ENCODE measurements at places on chromosomes 5 and 9.

DNA sequence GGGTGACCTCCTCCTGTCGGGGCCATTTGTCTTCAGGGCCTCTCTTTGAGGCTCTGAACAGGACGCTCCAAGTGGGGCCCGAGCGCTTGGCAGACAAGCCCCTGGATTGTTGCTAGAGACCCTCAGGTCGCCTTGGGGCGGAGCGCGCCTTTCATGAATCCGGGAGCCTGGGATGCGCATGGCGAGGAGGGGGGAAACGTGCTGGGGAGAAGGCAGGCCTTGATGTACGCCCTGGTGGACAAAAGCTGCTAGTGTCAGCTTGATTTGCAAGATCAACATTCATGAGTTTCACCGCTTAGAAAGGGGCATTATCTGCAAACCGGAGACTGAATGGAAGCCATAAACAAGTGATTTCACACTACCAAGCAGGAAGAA, 226.3 kb downstream of the SMARCA2 start:
- no peak for DNase-seq

GRCh38 chr5:160097991-160098390, 21.3 kb downstream of the PWWP2A start:
- DNase-seq = no peak

GRCh38 chr9:127561491-127562278, 50.4 kb upstream of the STXBP1 start:
- no peak for DNase-seq

DNA sequence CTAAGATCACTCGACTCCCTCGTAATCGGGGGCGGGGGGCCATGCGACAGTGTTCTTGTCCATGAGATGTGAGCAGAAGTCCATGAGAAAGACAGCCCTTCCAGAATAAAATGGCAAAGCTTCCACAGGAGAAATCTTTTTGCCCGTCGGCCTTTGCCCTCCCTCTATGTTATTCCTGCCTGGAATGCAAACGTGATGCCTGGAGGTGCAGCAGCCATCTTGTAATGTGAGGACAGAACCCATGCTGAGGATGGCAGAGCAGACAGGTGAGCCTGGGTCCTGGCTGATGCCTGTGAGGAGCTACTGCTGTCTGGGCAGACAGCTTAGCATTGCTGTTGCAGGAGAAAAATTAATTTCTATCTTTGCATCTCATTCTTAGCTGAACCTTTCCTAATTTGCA, 17.2 kb downstream of the MED10 start:
- DNase-seq = no peak

- DNase-seq = no peak
These were observed 62.9 kb downstream of the INSL6 start for GRCh38 chr9:5122516-5122915.

GRCh38 chr9:96522366-96522765, 72.4 kb downstream of the HABP4 start:
- no peak for DNase-seq

DNA sequence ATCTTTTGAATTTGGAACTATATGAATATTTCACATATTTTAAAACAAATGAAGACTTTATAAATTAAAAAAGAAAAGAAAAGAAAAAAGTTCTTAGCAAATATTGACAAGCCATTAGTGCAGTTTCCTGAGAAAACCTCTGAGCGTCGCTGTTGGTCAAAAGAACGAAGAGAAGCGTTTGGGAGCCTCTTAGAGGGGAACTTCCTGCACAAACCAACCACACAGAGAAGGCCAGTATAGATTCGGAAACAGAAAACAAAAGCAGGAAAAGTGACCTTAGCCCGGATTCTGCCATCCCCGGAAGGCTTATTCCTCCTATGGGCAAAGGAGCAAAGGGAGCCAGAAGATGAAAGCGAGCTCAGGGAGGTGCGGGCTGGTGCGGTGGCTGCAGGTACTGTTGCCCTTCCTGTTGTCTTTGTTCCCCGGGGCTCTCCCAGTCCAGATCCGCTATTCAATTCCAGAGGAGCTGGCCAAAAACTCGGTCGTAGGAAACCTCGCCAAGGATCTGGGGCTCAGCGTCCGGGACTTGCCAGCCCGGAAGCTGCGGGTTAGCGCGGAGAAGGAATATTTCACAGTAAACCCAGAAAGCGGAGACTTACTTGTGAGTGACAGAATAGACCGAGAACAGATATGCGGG, at the start of gene PCDHGB2:
Gene PCDHGB2 (plus strand): TSS at position 205 of the 637 bp plus-strand sequence. CDS start 142 bp downstream, at position 347.
- DNase-seq = no peak

- DNase-seq = no peak
These were observed 14.3 kb downstream of the KDM3B start for GRCh38 chr5:138366632-138367382.

DNA sequence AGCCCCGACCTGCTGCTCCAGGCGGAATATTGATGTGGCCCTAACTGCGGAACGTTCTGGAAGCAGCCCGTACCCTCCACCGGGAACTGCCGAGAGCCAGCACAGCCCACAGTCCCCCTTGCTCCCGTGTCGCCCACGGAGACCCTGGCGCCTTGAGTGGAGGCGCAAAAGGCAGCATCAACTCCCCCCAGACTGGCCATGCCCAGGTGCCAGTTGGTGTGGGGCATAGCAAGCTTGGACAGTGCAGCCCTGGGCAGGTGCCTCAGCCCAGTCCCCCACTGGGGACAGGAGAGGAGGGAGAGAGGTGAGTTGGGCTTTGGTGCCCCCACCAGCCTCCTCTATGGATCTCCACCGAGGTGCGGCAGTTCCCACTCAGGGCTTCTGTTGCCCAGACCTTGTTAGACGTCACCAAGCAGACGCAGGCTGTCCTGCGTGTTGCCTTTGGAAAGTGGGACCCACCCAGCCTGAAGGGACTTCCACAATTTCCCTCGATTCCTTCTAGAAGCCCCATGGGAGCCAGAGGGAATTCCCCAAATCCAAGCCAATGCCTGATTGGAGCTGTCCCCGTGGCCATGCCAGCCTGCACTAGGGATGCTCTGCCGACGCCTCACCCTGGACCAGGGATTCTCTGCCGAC, 19.8 kb upstream of the NRARP start:
- no peak for DNase-seq

- no peak for DNase-seq
These were observed 283.9 kb downstream of the PBX3 start for GRCh38 chr9:126031116-126031515.

GRCh38 chr5:58875599-58875998, 292.7 kb downstream of the RAB3C start:
- DNase-seq = no peak

DNA sequence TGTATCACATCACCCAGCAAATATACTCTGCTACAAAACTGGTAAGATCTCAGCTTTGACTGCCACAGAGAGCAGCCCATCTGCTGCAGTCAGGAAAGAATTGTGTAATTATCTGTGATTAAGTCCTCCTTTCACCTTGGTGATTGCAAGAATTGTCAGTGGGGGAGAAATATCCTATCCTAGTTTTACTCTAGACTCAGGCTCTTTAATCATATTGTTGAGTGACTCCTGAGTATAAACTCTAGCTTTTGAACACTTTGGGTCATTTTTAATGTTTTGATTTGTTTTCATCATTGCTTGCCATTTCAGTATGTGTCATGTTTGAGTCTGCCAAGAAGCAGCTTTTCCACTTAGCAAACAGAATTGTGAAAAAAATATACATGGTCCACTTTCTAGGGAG, 32.1 kb downstream of the VCAN start:
- DNase-seq = no peak

DNA sequence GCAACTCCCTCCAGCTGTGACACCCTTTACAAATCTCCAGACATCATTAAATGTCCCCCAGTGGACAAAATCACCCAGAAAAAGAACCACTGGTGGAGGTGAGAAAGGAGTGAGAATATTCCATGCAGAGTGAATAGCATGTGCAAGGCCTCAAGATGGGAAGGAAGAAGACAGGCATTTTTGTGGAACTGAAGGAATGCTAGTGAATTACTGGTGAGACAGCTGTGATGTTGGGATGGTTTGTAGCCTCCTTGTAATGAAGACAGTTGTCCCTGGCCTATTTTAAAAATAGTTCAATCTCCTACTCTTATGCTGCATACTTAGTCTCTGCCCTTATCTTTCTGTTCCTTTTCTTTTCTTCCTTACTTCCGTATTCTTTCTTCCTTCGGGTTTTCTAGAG, 124.9 kb upstream of the RPS23 start:
- DNase-seq = no peak

DNA sequence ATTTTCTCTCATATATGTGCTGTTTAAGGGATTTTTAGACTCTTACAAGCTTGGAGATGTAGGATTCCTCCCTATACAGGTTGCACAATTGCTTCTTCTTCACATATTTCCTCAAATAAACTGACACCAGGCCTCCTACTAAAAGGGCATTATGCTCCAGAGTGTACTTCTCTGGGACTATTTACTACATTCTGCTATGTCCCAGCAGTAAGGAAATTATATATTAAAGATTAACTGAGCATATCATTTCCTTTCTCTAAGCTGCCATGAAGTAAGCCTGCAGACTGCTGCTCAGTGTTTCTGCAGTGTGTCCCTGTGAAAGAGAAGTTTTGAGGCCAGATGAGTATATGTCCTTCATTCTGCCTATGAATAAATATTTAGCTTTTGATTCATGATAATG, 356.9 kb upstream of the NUDT12 start:
- DNase-seq = no peak

GRCh38 chr9:90504486-90504885, 138.1 kb downstream of the DIRAS2 start:
- no peak for DNase-seq

DNA sequence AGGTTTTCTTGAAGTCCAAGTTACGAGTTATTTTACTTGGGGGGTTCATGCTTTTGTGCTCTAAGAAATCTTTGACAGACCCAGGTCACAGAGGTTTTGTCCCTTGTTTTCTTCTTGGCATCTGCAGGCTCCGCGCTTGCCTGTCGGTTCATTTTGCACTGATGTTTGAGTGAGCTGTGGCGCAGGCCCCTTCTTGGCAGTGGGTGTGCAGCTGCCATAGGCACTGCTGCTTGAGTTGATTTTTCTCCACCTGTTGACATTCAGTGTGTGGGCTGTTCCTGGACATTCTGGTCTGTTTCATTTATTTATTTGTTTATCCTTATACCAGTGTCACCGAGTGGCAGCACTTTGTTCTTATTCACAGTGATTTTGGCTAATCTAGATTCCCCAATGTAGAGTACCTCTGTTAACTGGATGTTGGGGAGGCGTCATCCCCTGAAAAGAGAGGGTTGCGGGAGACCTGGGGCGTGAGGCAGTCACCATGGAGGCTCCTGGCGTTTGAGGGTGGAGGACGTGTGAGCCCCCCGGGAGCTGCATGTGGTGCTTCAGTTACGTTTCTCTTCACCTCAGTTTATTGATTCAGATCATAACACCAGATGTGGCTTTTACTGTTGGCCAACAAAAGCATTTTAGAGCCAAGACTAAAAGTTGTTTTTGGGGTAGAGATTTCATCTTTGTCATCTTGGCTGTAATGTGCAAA, 121.4 kb upstream of the CACNA1B start:
- DNase-seq = no peak

DNA sequence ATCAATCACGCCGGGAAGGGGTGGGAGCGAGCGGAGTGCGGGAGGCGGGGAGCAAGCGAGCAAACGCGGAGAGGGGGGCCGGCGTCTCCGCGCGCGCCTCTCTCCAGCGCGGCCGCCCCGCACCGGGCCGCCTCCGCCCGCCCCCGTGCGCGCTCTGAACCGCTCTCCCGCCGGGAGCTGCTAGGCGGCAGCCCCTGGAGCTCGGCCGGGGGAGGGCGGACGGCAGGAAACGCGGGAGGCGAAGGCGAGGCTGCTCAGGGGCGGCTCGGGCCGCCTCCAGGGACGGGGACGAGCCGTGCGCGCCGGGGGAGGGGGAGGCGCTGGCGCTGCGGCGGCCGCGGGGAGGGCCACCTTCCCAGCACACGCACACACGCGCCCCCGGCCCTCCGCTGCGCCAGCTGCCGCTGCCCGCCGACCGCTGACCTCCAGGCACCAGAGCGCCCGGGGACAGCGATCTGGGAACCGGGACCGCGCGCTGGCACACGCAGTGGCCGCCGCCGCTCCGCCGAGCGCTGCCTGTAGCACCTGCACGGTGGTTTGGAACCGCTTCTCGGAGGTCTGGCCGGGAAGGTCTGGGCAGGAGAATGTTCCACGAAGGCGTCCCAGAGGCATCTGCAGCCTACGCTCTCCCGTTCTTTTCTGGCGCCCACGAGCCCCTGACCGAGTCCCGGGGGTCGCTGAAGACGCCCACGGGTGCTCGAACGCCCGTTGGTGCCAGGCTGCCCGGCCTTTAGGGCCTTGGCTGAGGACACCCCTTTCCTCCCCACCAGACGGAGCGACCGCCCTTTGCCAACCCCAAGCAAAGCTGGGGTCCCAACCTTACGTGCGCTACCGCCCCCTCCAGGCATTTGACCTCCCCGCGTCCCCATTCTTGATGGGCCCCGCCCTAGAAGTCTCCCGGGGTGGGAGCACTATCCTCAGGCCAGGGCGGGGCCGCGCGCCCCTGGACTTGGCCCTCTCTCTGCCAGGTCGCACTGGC, at the start of gene GABBR2:
Gene GABBR2 (minus strand): TSS at position 3 of the 979 bp plus-strand sequence. CDS start 198 bp downstream, outside the sequence.
- no peak for DNase-seq

- no peak for DNase-seq
These were observed 271.7 kb upstream of the TLE4 start for GRCh38 chr9:79300068-79300467.

Data from stimulated activated CD4-positive, alpha-beta T cell treated with anti-CD3 and anti-CD28 coated beads, Interleukin-12 subunit alpha, Interleukin-12 subunit beta, amount 100 ng/mL, for 48 hours (primary cell).